ENCODE measurements at places on chromosomes 2 and 18. TPM values are rescaled to one million over a fixed set of nuclear protein-coding genes. Genes with fewer than 3 reads are reported as not detected.

SNORC gene
- total RNA-seq = 0.64 TPM

FNDC4 gene
- total RNA-seq = 0.21 TPM

SNED1 gene
- total RNA-seq = 7.3 TPM

PLEK gene
- total RNA-seq = 319 TPM

ANKRD30BL gene
- total RNA-seq = not detected

IL36G gene
- total RNA-seq = not detected

ACADL gene
- total RNA-seq = not detected

CABYR gene
- 1.0 TPM for total RNA-seq

BCL11A gene
- 22.7 TPM for total RNA-seq

RAB17 gene
- total RNA-seq = 1.1 TPM

PSMA8 gene
- not detected for total RNA-seq

IFT172 gene
- total RNA-seq = 8.8 TPM

VWC2L gene
- not detected for total RNA-seq

EPHA4 gene
- 0.33 TPM for total RNA-seq

CCDC102B gene
- 2.7 TPM for total RNA-seq

NDC80 gene
- total RNA-seq = 38.8 TPM

SERPINB3 gene
- not detected for total RNA-seq

ANXA4 gene
- total RNA-seq = 64.2 TPM

MYO7B gene
- total RNA-seq = 4.8 TPM

All from GM12878 (cell line).